ENCODE measurements at places on chromosomes 4 and X.

DNA sequence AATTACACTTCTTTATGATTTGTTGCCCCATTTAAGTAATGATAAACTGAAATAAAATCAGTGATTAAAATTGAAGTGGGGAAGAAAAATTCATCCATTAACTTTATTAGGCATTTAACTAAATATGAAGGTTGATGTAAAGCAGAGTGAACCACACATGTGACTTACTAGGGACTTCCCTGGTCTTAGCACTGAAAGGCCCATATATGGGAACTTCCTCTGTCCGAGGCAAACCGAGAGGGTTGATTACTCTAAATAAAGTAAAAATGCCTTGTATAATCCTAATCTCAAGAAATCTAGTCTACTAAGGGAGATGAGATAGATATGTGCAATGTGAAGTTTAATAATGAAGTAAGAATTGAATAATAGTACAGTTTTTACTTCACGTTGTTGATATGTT, 403.9 kb upstream of the RPS6KA3 start:
- no peak for DNase-seq

GRCh38 chr4:37960679-37961450, 667 bp downstream of the PTTG2 start:
- no peak for DNase-seq

DNA sequence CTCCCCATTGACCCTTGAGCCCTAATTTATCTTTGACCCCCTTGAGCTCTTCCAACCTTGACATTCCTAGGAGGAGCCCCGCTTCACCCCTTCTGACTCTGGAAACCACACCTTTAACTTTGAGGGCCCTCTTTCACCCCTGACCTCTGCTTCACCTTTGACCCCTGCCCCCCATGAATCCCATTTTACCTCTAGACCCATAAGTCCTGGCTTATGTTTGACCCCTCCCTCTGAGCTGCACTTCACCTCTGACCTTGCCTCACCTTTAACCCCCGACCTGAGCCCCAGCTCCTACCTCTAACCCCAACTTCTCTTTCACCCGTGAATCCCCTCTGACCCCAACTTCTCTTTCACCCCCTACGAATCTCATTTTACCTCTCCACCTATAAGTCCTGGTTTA, 169.7 kb downstream of the THOC2 start:
- no peak for DNase-seq

DNA sequence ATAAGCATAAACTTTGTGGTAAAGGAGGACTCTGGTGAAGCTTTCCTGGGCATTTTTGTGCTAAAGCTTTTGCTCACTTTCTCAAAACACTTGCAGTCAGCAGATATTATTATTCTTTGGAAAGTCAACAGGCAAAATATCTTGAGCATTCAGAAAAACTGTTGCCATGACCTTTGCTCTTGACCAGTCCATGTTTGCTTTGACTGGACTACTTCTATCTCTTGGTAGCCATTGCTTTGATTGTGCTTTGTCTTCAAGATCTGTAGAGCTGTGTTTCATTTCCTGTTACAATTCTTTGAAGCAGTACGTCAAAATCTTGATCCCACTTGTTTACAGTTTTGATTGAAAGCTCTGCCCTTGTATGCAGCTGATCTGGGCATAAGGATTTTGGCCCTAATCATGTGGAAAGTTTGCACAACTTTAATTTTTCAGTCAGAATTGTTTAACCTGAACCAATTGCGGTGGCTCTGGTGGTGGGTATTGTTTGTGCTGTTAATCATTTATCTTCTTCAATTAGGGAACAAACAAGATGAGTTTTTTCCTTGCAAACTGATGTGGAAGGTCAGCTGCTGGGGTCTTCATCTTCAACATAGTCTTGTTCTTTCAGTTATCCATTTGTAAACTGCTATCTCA, 121.5 kb upstream of the NUDT6 start:
- no peak for DNase-seq

- DNase-seq: no peak
Observed at GRCh38 chr4:74675673-74676279, 118.5 kb downstream of the BTC start.

GRCh38 chr4:105923497-105924238, 28.4 kb downstream of the NPNT start:
- DNase-seq: no peak

DNA sequence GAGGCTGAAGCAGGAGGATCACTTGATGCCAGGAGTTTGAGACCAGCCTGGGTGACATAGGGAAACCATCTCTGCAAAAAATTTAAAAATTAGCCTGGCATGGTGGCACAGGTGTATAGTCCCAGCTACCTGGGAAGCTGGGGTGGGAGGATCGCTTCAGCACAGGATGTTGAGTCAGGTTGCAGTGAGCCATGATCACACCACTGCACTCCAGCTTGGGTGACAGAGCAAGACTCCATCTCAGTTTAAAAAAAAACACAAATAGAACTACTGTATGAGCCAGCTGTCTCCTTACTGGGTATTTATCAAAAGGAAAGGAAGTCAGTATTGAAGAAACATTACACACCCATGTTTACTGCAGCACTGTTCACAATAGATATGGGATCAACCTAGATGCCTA, 138.7 kb downstream of the RAP1GDS1 start:
- no peak for DNase-seq

- DNase-seq: no peak
Observed at GRCh38 chr4:85946821-85947220, 413.0 kb downstream of the MAPK10 start.

GRCh38 chr4:5823542-5824211, 69.2 kb downstream of the CRMP1 start:
- no peak for DNase-seq

DNA sequence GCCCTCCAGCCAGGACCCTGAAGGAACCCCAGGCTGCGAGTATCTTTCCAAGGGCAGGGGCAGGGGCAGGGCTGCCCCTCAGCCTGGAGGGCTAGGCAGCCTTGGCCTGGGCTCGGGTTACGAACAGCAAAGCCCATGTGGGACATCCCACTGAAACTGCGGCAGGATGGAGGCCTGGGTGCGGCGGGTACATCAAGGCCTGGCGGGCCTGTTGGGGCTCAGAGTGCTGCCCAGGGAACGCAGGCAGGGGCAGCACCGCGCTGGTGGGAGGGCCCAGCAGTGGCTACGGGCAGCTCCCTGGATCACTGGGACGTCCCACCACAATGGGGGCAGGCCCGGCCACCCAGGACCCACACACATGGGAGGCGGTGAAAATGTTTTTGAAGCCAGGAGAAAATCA, 10.9 kb downstream of the NAT8L start:
- DNase-seq: no peak

DNA sequence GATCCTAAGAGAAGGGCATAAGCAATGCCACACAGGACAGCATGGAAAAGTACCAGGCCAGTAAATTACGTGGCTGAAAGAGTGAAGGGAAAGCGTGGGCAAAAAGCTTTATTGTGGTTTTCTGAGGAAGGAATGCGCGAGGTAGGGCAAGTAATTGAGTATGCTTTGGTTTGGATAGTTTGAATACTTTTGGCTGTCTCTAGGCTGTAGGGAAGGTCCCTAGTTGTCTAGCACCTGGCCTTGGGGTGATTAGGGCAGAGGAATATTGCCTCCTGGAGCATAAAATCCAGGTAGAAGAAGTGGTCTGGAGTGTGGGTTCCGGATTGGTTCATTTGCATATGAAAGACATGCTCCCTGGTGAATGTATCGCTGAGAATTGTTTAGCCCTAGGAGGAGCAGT, 46.4 kb upstream of the NALF2 start:
- DNase-seq: no peak

- no peak for DNase-seq
Observed at GRCh38 chr4:100278567-100278966, 88.3 kb upstream of the DDIT4L start.

DNA sequence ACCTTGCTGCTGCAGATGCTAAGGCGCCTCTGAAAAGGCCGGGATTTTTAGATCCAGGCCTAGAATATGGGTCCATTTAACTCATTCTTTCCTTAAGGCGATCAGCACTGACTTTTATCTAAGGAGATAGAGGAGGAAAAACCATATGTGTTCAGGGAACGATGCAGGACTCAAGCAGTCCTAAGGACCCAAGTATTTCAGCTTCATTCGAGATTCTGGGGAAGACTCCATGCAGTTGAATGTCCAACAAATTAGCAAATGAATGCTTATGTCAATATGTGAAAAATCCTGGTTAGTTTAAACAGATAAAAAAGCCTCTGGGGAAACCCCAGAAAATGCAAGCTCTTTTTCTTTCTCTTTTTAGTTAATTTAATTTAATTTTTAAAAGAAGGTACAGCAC, 36.0 kb downstream of the HELT start:
- DNase-seq: no peak

Measured in stimulated activated CD4-positive, alpha-beta T cell treated with anti-CD3 and anti-CD28 coated beads, TNF-alpha, amount 100 ng/mL, for 1 hour (primary cell).